ENCODE measurements at places on chromosomes 13 and 19.

DNA sequence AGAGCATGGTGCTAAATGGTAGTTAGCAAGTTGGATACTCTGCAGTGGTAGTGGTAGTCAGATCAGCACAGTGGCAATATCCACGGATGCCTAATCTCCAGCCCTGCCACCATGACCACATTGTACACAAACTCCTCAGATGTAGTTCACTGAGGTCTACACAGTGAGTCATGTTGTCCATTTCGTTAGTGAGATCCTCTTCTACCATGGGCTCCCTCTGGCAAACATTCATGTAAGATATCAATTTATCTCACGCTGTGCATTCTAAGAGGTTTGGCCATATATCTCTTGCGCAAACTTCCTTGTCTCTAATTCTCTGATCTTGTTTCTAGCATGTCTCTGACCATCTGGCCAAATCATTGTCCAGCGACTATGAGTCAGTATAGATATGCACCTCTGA, 58.2 kb downstream of the POLR1D start:
- DNase-seq, result no peak

DNA sequence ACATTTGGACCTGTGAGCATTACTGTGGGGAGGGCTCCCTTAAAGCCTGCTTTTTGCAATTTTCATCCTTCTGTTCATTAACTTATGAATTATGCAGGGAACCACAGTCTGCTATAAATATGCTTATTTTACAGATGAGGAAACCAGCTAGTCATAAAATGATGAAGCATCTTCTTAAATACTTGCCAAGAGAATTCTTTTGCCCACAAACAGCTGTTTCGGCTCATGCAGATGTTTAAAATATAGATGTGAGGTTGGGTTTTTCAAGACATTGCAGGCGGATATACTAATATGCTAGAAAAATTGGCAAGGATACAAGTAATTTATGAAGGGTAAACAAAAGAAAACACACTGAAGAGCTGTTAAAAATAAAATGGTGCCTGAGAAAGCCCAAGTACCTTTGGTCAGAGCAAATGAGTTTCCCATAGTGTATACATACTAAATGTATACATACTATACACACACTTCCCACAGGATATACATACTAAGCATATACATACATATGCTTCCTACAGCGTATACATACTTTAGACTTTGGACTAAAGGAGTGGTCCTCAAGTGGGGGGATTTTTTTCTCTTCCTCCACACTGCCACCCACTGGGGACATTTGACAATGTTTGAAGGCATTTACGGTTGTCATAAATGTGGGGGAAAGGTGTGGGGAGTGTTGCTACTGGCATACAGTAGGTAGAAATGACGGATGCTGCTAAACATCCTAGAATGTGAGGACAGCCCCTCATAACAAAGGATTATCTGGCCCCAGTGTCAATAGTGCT, 164.9 kb upstream of the CSNK1A1L start:
- DNase-seq, result no peak

GRCh38 chr19:23509686-23510450, 114.6 kb upstream of the ZNF91 start:
- DNase-seq, result no peak

- no peak for DNase-seq
Measured at GRCh38 chr19:49976496-49976895, 15.5 kb upstream of the SIGLEC11 start.

DNA sequence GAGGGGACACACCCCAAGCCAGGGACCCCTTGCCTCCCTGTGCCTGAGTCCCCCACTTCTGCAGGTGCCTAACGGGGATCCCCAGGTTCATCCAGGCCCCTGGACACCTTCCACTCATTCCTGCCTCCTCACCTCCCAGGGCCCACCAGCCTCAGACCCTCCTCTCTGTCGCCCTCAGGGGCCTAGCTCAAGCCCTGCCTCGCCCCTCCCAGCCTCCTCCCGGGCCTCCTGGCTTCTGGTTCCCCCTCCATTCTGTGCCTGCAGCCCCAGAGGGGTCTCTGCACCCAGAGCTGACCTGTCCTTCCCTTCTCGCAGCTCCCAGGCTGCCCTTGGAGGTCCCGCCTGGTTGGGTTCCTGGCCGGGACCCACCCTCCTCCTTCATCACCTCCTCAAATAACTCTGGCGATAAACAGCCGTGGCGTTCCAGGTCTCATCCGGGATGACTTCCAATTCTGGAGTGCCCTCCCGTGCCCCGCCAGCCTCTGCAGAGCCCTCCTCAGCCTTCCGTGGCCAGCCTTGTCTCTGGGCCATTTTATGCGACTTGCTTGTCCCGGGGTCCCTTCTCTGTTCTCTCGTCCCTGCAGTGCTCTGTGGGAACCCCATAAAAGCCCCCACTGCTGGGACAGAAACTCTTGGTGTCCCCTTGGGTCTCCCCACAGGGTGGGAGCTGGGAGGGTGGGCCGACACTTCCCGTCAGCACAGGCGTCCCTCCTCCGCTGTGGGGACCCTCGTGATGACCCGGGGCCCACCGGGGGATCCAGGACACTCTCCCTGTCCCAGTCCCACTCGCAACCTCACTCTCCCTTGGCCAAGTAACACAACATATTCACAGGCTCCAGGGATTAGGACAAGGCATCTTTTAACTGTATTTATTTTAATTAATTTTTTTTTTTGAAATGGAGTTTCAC, 9.2 kb downstream of the JOSD2 start:
- no peak for DNase-seq

GRCh38 chr13:91574766-91575165, 176.3 kb downstream of the GPC5 start:
- no peak for DNase-seq

DNA sequence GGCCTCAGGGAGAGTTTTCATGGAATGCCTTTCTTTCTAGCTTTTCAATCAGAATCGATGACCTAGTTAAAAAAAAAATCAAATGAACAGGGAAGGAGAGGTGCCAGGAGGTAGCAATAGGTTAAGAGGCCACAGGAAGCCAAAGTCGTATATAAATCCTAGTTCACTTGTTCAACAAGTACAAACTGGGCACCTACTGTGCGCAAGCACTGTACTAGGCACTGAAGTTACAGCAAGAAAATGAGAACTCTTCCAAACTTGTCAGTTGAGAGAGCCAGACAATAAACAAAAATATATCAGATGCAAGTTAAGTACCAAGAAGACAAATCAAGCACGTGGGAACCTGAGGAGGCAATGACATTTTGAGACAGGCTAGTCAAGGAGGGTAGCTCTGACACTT, 6.1 kb downstream of the SUGP2 start:
- DNase-seq, result no peak

- DNase-seq, result no peak
Measured at GRCh38 chr19:10896851-10897526, 25.6 kb downstream of the CARM1 start.

Data from activated naive CD8-positive, alpha-beta T cell treated with anti-CD3 and anti-CD28 coated beads, Interleukin-2, amount 50 U/mL, for 16 hours (primary cell).